ENCODE measurements at places on chromosomes 5 and 9.

DNA sequence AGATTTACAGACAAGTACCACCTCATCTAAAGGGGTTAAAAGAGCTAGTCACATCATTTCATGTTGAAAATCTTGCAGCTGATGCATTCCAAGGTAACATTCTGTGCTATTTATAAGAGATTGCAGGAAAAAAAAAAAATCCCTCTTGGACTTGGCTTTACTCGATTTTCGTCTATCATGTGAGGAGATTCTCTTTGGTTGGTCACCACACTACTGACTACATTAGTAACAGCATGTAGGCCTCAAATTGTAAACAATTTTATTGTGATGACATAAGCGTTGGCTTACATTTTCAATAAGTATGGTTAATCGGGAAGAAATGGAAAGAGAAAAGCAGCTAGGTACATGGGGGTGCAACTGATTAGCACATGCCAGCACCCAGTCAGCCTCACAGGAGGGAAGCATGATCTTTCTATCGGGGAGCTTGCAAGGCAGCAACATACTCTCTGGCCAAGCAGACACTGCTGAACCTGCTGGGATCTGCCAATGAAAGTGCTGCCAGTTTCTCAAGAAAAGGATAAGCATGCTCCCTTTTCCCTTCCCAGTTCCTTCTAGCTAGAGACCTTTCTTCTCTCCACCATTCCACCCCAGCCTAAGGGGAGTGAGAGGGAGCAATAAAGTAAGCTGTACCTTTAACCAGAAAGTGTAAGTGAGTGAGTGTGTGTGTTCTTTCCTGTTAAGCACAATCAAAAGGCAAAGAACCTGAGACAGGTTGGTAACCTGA, 7.5 kb downstream of the NREP start:
- no peak for DNase-seq

GRCh38 chr5:176790941-176791340, 19.4 kb upstream of the UNC5A start:
- no peak for DNase-seq

DNA sequence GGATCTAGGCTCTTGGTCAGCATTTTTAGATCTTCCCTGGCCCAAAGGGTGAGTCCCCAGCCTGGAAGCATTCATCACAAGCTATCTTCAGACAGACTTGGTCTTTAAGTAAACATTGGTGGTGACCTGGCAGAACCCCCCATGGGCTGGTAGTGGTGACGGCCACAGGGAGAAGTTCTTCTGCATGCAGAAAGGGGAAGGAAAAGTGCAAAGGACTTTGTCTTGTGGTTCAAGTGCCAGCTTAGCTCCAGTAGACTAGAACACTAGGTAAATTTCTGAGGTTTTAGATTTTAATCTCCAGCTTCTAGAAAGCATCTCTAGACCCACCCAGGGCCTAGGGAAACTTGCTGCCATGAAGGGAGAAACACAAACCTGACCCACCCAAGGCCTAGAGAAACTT, 584.0 kb downstream of the CHSY3 start:
- DNase-seq, result no peak

- no peak for DNase-seq
Observed at GRCh38 chr9:81620002-81620390, 69.4 kb downstream of the TLE1 start.

- no peak for DNase-seq
Observed at GRCh38 chr5:362189-362588, 40.7 kb downstream of the AHRR start.
